ENCODE measurements at places on chromosomes 2 and 18. TPM values are rescaled to one million over a fixed set of nuclear protein-coding genes. Genes with fewer than 3 reads are reported as not detected.

The MOCOS gene
- 0.08 TPM for total RNA-seq

The CCDC150 gene
- 1.9 TPM for total RNA-seq

DNA sequence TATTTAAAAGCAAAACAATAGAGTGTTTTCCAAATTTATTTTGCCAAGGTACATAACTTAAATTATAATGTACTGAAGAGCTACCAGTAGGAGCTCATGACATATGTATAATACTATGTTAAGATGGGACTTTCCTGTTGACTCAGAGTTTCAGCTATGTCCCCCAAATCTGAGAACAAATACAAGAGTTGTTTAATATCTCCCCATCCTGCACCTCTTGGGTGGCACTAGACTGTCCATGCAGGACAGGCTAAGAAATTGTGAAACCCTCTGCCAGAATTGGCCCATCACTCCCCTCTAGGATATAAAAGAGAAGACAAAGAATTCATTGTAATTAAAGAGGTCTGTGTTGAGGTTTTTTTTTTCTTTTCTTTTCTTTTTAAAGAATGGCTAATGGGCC lies 21.7 kb upstream of the CTAGE1 start:
- H3K27me3 ChIP-seq = no peaks in the 10 kb centered on the region
- no peaks in the 10 kb centered on the region for H3K36me3 ChIP-seq
- no peak overlapping the region for H3K27ac ChIP-seq
- no peak for DNase-seq
- no peaks in the 10 kb centered on the region for H3K4me1 ChIP-seq

The M1AP gene
- not detected for total RNA-seq

DNA sequence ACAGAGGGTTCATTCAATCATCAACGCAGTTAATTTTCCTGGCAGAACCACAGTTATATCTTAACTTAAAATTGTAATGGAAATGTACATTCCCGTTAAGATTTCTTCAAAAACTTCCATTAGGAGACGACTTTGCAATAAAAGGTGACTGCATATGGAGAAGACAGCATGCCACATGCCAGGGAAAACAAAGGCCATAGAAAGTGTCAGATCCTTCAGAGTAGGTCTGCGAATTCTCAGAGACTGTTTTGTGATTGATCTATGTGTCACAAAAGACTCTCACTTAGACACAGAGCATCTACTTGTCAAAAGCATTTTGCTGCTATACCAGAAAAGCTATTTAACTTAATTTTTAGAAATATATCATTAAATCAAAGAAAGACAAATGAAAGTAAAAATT lies 274.6 kb downstream of the DPP10 start:
- H3K27me3 ChIP-seq = no peaks in the 10 kb centered on the region
- H3K36me3 ChIP-seq = no peaks in the 10 kb centered on the region
- H3K4me3 ChIP-seq = no peak overlapping the region
- no peak overlapping the region for H3K27ac ChIP-seq
- no peaks in the 10 kb centered on the region for H3K4me1 ChIP-seq

The LYG2 gene
- not detected for total RNA-seq

DNA sequence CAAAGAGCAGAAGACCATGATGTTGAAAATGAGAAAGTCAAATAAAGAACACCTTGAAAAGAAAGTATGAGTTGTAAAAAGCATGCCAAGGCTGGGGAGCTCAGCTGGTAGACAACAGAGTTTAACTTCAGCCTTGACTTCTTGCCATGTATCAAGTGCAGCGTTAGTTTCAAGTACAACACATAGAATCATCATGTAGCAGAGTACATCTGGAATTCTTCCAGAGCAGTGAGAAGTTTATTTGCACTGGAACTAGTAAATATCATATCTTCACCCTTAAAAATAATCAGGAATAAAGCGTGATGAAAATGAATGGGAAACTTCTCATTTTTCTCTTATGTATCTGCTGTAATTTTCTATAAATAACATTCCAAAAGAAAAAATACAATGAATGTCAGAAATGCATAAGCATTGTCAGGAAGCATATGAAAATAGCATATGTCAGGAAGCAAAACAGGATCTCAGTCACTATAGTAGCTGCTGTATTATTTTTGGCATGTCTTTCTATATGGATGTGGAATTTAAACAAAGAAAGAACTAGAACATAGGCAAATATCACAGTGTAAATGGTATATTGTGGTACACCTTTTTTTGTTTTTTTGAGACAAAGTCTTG lies 10.1 kb upstream of the SULT1C4 start:
- H3K4me3 ChIP-seq = no peak overlapping the region
- no peak overlapping the region for H3K27ac ChIP-seq
- H3K36me3 ChIP-seq = no peaks in the 10 kb centered on the region
- DNase-seq = no peak
- H3K27me3 ChIP-seq = peaks cover 5% of the 10 kb centered on the region

The PXDN gene
- 1.1 TPM for total RNA-seq

The MRPS9 gene
- 23.8 TPM for total RNA-seq

DNA sequence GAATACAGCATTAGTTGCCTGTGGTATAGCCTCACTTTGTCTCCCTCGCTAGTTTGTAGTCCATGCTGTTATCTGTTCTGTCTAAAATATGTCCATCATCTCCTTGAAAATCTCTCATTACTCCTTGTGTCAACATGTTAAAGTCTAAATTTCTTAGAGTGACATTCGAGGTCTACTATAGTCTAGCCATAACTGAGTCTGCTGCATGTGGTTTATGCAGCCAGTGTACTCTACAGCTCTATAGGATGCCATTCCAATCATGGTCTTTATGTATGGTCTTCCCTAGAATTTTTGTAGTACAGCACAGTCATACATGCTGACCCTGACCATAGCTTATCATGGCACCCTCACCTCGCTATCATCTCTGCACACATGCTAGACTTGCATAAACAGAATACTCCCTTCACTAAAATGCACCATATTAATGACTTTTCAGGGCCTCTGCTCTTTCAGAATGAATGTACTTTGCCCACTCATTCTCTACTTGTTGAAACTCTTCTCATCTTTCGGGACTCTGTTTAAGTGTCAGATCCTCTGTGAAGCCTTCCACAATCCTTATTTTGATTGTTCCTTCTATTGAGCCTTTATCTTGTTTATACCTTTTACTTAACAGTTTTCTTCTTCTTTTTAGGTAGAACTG lies 12.8 kb downstream of the TANK start:
- no peaks in the 10 kb centered on the region for H3K27me3 ChIP-seq
- H3K4me3 ChIP-seq = no peak overlapping the region
- peaks cover 51% of the 10 kb centered on the region for H3K4me1 ChIP-seq
- no peak for DNase-seq

DNA sequence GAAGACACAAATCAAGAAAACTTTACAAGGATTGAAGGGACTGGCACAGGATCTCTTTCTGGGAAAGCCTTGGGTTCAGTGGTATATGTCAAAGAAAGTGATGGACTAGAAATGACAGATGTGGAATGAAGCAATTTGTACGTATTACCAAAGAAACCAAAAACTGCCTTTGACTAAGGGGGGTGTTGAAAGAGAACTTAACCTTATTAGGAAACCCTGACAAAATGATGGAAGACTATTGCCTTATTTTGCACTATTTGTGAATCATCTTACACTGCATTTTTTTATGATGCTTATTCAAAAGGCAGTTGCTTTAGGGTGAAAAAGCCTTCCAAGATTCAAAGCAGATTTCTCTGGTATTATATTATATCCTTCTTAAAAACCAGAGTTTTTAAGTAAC lies 4.0 kb downstream of the TSGA10 start:
- H3K36me3 ChIP-seq = no peaks in the 10 kb centered on the region
- no peak overlapping the region for H3K27ac ChIP-seq
- no peak for DNase-seq
- peaks cover 6% of the 10 kb centered on the region for H3K4me1 ChIP-seq

DNA sequence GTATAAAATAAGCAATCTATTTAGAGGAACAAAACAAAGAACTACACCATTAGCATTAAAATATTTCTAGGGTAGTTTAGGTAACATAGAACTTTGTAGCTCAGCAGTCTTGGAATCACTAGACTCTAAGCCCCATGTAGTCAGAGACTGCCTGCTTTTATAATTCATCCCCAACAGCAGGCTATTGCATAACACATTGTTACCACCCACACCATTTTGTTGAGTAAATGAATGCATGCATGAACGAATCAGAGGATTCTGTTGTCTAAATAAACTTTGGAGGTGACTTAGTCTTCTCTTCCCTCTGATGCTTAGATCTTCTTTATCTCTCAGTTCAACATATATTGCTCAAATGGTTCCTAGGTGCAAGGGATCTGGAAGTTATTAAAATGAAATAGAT lies 167.6 kb upstream of the TNP1 start:
- H3K36me3 ChIP-seq = no peaks in the 10 kb centered on the region
- H3K27ac ChIP-seq = no peak overlapping the region
- H3K27me3 ChIP-seq = peaks cover 7% of the 10 kb centered on the region
- H3K4me1 ChIP-seq = no peaks in the 10 kb centered on the region
- no peak for DNase-seq

DNA sequence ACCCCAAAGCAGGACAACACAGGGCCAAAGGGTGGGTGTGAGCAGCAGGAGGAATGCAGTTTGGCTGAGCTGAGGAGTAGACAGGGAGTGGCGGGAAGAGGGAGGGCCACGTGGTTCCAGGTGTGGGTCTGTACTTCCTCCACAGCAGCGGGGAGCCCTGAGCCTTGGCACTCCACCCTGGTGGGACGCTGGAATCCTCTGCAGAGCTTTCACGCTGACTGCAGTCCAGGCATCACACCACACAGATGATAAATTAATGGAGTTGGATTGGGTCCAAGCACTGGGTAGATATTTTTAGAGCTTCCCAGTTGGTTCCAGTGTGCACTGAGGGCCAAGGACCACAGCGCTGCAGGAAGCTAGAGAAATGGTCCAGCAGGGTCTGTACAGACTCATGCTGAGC lies 67.0 kb upstream of the TMEM200C start:
- no peaks in the 10 kb centered on the region for H3K27me3 ChIP-seq
- peaks cover 23% of the 10 kb centered on the region for H3K4me1 ChIP-seq
- H3K27ac ChIP-seq = peak overlapping the region; percentile 53
- DNase-seq = no peak

DNA sequence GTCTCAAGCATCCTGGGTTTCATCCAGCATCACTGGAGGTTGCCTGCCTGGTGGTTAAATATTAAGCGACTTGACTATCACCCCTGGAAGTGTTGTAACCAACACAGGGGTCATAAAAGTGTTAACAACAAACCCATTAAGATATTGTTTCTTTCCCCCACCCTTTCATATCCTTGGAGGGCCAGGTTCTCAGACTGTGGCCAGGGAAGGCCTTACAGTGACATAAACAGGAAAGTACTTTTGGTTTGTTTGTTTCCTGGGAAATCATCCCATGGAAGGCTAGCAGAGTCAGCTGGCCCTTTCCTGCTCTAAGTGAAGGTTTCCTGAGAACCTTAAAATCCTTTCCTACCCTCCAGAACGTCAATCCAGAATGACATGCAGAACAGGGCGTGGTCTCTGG lies 160.9 kb downstream of the CLIP4 start:
- H3K27me3 ChIP-seq = peaks cover 26% of the 10 kb centered on the region
- H3K36me3 ChIP-seq = no peaks in the 10 kb centered on the region
- no peak overlapping the region for H3K27ac ChIP-seq
- H3K4me1 ChIP-seq = no peaks in the 10 kb centered on the region

DNA sequence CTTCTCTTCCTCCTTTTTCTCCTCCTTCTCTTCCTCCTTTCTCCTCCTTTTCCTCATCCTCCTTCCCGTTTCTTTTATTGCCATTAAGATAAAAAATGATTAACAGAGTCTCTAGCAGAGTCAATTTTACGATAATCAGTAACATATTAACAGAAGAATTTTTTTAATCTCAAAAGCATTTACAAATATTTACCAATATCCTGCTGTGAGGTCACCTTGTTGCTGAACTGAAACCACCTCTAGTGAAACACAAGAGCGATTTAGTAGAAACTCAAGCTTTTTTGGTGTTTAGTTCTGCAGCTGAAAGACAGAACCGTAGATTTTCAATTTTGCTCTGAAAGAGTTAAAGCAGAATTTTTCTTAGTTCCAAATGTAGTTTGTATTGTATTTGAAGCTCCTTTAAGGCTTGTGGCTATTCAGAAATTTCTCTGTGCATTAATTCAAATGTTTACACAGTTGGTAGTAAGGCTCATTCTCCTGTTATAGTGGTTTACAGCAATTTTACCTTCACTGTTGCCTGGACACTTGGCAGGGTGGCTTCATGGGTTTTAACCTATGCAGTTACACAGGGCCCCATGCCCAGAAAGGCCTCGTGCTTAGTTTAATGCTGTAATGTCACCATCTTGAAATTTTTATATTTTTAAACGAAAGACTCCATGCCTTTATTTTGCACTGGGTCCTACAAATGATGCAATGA lies 1106.6 kb upstream of the FAM98A start:
- no peak overlapping the region for H3K27ac ChIP-seq
- no peaks in the 10 kb centered on the region for H3K4me1 ChIP-seq
- no peaks in the 10 kb centered on the region for H3K36me3 ChIP-seq
- no peak overlapping the region for H3K4me3 ChIP-seq

The MARCHF4 gene
- total RNA-seq = not detected

DNA sequence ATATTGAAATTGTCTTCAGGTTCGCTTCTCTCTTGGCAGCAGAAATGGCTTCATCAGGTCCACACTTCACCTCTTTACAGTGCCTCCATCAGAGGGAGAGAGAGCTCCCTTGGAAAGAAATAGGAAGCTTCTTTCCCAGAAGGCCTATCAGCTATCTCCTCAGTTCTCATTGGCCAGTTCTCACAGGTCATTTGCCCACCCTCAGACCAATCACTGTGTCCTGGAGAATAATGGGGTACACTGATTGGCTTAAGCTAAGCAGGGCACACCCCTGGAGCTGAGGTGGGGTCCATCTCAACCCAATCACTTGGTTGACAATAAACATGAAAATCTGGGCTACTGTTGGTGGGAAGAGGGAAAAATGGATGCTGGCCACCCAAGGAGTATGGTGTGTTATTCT lies 5.2 kb downstream of the GNLY start:
- no peak overlapping the region for H3K4me3 ChIP-seq
- no peak for DNase-seq
- peaks cover 4% of the 10 kb centered on the region for H3K4me1 ChIP-seq

The PIEZO2 gene
- total RNA-seq = not detected

DNA sequence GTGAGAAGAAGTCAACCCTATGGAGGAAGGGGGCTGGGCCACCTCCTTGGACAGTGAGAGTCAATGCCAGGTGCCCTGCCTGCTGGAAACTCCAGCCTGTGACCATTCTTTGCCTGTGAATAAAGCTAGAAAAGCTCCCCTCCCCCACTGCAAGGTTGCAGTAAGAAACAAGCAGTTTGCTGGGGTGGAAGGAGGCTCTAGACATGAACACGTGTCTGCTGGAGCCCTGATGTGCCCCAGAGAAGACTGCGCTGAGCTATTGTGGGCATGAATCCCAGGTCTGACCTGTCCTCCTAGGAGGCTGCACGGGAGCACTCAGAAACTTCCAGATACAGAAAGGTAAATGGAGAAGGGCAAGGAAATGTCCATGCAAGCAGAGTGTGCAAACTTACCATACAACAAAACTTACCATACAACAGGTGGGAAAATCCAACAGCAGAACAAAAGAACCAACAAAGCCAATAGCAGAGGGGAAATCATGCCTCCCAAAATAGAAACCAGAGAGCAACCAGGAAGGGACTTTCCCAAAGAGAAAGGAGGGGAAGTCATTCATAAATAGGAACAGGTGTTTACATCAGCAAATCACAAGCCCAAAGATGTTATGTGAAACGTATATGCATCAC lies 278.7 kb downstream of the BCL2 start:
- H3K27me3 ChIP-seq = peaks cover 5% of the 10 kb centered on the region
- peaks cover 8% of the 10 kb centered on the region for H3K36me3 ChIP-seq
- no peaks in the 10 kb centered on the region for H3K4me1 ChIP-seq
- DNase-seq = no peak
- no peak overlapping the region for H3K27ac ChIP-seq

- H3K36me3 ChIP-seq = peaks cover 37% of the 10 kb centered on the region
- H3K4me1 ChIP-seq = no peaks in the 10 kb centered on the region
- no peak overlapping the region for H3K4me3 ChIP-seq
- no peak for DNase-seq
- H3K27me3 ChIP-seq = no peaks in the 10 kb centered on the region
Measured at GRCh38 chr2:186349508-186349907, 136.6 kb upstream of the ZC3H15 start.

- H3K36me3 ChIP-seq = no peaks in the 10 kb centered on the region
- no peak overlapping the region for H3K27ac ChIP-seq
- no peaks in the 10 kb centered on the region for H3K4me1 ChIP-seq
Measured at GRCh38 chr2:95362486-95362885, 40.0 kb upstream of the FAHD2A start.

All from naive thymus-derived CD8-positive, alpha-beta T cell (primary cell).